ENCODE measurements at places on chromosomes 6 and 20. TPM values are rescaled to one million over a fixed set of nuclear protein-coding genes. Genes with fewer than 3 reads are reported as not detected.

DNA sequence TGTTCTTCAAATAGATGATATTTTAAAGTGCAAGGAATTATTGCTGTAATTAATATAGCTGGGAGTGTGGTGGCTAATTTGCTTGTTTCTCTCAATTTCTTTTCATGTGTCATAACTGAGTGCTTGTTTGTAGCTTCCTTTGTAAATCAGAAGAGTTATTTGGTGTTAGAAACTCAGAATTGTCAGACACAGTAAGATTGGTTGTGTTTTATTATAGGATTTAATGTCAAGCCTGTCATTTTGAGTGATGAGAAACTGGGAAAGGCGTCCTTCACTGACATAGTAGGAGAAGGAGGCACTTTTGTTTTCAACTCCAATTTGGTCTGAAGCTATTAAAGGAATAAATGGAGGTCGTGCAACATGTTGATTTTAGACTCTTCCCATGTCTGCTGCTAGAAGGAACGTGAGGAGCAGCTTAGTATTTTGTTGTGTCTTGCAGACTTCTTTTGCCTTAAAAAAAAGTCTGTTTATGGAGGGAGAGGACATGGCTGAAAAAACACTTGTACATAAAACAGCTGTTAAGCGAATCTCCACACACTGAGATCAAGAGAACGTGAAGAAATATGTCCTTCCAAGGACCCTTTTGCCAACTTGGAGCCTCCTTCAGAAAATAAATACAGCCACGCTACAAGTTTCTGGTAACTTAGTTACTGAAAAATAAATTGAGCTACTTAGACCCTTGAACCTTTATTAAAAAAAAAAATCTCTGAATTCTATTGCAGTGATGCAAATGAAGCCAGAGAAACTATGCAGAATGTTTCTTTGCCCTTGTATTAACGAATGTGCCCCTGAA, 59.5 kb downstream of the BMP6 start:
- DNase-seq, result no peak

DNA sequence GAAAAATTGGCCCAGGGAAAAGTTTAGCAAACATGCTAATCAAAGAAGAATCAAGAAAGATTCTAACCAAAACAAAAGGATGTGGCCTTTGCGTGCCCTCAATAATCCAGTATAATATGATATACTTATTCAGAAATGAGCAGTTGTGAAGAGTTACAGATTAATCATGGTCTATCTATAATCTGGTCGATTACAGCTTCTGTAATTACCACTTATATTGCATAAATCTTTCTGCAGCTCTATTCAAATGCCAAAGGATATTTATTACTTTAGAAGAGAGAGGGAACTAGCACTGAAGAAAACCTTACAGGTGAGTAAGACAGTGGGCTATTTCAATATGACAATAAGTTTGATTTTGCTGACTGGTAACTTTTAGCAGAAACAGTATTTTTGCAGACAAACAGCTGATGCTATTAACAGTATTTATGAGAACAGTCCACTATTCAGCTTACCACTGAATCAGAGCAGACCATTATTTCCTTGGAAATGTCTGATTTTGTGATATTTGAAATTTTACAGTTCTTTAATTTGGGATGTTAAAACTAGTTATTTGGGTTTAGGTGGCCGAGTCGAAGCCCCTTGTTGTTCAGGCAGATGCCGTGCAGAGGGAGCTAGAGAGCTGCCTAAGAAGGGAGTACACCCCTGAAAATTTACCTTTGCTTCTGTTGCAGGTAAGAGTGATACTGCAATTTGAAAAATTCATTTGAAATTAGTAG, 92.2 kb downstream of the CEP57L1 start:
- peak; percentile 34 for DNase-seq

DNA sequence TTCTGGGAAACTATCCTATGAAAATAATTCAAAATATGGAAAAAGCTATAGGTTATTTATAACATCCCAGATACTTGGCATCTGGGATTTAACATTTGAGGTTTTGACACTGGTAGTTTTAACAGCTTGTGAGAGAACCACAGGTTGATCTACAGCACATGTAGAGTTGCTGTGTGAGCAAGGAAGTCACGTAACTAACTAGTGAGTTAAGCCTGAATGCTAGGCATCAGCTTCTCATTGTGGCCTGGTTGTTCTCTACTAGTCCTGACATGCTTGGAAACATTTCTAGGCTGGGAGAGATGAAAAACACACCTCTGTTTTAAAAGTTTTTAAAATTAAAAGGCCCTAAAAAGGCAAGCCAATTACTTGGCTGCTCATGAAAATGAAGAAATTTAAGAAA, 28.2 kb downstream of the ESF1 start:
- DNase-seq, result no peak

DNA sequence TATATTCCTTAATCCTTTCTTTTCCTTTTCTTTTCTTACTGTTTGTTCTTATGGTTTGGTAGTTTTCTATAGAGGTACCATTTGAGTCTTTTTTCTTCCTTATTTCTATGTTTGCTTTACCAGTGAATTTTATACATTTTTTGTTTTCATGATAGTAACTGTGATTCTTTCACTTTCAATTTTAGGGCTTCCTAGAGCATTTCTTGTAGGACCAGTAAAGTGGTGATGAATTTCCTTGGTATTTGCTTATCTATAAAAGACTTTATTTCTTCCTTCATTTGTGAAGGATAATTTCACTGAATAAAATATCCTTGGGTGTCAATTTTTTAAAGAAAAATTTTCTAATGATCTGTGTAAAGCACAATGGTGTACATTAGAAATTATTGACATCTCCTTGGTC, 637.4 kb downstream of the CD109 start:
- no peak for DNase-seq

- DNase-seq, result no peak
Measured at GRCh38 chr20:5967469-5967868, 17.0 kb downstream of the MCM8 start.

DNA sequence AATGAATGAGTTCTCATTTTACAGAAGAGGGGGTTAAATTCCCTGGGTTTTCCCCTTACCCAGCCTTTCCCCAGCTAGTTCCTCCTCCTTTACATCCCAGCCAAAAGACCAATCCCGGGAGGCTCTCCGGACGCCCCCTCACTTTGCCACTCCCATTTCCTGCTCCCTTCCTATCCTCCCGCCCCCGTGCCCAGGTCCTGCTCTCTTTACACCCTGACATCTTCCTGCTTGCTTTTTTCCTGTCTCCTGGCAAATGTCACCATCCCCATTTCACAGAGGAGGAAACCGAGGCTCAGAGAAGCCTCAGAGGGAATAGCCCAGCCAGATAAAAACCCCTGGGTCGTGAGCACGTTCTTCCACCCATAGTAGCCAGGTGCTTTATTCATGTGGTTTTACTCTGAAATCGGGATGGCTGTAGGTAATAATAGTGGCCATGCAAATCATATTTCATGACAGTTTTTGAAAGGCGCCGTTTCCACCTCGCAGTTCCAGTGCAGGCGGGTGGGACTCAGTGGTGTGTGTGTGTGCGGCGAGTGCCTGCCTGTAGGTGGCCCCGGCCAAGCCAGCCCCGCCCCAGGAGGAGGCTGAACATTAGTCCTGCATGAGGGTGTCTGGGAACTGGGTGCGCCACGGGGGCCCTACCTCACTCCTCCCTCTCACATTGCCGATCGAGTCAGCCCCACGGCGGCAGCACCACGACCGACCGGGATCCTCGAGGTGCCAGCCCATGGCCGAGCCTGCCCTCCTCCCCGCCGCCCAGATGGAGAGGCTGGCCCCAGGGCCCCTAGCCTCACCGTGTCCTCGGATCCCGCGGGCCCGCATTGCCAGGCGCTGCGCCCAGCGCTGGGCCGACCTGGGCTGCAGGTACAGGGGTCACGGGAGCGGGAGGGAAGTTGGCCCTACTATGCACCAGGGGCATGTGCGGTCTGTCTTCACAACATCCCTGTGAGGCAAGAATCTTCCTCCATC, at the start of gene ARHGAP40:
Gene ARHGAP40 (plus strand): TSS at position 594 of the 969 bp plus-strand sequence.
- DNase-seq, result no peak

DNA sequence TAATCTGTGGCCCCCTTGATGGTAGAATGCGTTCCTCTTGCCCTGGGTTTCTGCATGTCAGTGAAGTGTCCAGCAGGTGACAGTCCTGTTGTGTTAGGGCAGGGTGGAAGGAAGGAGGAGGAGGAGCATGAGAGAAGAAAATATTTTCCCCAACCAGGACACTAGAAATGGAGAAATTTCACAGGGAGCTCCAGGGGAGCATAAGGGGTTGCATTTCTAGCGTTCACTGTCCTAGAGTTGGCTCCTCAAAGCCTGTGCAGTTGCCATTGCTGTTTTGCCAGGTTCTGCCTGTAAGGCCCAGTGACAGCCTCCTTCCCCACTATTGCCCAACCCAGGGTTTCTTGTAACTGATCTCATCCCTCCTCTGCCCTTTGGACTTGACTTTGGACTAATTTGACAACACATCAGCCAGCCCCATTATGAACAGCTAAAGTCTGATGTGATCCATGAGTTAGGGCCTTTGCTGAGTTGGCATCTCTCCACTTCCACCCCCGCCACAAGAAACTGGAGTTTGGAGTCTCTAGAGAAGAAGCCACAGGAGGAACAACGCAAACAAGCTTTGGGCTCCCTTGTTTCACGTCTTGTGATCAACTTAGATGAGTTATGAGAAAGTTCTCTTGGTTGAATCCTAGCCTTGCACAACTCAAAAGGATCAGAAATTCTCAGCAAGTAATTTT, 14.0 kb upstream of the FAM50B start:
- no peak for DNase-seq

- no peak for DNase-seq
Measured at GRCh38 chr20:10240655-10241054, 22.0 kb downstream of the SNAP25 start.

DNA sequence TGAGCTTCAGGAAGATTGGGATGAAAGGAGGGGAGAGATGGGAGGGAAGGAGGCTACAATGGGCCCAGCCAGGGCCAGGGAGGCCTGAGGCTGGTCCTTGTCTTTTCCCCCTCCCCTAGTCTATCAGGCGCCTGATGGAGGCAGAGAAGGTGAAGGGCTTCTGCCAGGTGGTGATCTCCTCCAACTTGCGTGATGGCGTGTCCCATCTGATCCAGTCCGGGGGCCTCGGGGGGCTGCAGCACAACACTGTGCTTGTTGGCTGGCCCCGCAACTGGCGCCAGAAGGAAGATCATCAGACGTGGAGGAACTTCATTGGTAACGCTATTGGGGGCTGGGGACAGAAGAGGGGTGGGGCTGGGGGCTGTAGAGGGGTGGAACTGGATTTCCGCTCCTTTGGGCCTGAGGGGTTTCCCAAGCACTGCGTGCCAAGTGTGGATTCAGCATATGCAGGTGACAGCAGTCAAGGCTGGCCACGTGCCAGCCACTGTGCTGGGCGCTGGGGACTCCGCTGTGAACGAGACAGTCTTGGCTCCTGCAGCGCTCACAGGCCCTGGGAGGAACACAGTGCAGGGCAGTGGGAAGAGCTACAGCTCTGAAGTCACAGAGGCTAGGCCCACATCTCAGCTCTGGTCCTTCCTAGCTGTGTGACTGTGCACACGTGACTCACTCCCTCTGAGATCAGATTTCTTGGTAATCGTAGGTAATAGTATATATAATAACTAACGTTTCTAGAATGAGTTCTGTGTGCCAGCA, 22.7 kb downstream of the SLC12A5 start:
- DNase-seq, result no peak

DNA sequence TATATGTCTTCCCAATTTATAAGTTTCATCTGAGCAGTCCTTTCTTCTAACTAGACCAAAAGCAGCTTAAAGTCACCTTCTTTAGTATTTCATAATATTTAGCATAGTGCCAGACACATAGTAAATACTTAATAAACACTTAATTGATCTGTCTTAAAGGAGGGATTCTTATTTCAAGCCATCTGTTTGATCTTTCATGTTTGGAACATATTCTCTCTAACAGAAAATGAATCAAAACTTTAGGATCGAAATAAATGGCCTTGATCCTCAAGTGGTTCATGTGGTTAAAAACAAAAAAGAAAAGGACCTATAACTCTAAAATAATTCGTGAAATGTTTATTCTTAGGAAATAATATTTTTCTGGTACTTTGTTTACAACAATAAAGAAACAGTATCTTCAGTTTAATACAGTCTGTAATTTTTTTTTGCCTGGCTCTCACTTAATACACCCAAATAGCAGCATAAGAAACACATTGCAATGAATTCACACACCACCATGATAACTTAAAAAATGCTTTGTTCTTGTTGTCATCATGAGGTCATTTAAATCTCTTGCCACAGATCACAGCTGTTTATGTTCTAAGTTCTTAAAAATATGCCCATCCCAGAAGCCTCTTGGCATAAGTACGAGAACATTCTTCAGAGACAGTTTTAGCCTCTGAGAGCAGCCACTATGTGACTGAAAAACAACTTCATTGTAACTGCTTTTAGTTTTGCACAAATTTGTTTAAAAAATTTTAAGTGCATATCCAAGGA, 48.1 kb downstream of the ESF1 start:
- no peak for DNase-seq

DNA sequence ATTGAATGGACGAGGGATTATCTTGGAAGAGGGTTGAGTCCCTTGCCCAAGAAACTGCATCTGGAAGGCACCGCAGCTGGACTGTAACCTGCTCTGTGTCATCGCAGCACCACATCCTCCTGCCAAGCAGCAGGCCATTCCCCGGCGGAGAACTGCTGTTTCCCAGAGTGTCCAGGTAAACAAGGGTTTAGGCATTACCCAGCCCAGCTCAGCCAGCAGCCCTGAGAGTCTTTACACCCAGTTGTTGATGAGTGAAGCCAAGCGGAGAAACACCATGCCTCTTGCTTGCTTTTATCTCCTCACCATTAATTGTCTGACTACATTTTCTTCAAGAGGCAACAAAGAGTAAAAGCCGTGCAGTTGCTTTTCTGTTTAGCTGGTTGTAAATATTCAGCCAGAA, 104.1 kb downstream of the CDH4 start:
- DNase-seq, result no peak

- no peak for DNase-seq
Measured at GRCh38 chr6:32938494-32938893, 2.3 kb downstream of the HLA-DMB start.

DNA sequence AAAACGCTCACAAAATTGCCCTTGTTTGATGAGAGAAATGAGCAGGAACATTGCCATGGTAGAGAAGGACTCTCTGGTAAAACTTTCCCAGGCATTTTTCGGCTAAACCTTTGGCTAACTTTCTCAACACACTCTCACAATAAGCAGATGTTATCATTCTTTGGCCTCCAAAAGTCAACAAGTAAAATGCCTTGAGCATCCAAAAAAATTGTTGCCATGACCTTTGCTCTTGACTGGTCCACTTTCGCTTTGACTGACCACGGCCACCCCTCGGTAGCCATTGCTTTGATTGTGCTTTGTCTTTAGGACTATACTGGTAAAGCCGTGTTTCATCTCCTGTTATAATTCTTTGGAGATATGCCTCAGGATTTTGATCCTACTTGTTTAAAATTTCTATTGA, 41.1 kb upstream of the PREP start:
- DNase-seq, result no peak

- DNase-seq, result no peak
Measured at GRCh38 chr20:16491294-16491905, 81.8 kb downstream of the KIF16B start.

GRCh38 chr6:17984399-17984798, 3.0 kb downstream of the KIF13A start:
- DNase-seq, result no peak

Gene CLPSL2
- not detected for total RNA-seq

Gene MCHR2
- total RNA-seq, result not detected

Gene SCGN
- 0.90 TPM for total RNA-seq

Gene HCRTR2
- total RNA-seq, result 0.09 TPM

Gene TP53TG5
- total RNA-seq, result 0.24 TPM

Gene RAD21L1
- total RNA-seq, result not detected

Gene FOXS1
- 4.7 TPM for total RNA-seq

Gene RBM24
- 0.99 TPM for total RNA-seq

Gene TSHZ2
- total RNA-seq, result 2.4 TPM

Gene SRMS
- total RNA-seq, result 0.05 TPM

Gene HLA-DOB
- total RNA-seq, result 18.8 TPM

Gene OPN5
- total RNA-seq, result not detected
